ENCODE measurements at places on chromosomes 3 and 15.

DNA sequence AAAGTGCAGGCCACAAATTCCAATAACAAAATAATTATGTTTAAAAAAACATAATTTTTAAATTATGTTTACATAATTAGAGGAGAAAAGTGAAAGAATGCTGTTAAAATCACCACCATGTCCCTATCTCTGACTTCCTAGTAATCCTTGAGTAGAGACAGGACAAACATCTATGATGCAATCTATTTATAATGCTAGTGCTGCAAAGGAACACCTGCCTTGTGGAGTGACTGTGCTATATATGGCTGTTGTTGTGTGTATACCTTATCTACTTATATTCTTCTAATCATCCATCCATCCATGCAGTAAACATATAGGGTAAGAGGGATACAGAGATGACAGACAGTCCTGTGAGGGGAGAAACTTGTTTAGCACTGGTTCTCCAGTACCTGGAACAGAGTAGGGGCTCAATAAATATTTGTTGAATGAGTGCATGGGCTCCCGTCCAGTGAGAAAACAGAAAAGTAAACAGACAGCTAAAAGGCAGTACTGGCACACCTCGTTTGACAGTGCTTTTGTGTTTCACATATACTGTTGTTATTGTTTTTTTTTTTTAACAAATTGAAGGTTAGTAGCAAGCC is 229.3 kb upstream of the UBE2E1 start:
- peak; percentile 81 for DNase-seq

DNA sequence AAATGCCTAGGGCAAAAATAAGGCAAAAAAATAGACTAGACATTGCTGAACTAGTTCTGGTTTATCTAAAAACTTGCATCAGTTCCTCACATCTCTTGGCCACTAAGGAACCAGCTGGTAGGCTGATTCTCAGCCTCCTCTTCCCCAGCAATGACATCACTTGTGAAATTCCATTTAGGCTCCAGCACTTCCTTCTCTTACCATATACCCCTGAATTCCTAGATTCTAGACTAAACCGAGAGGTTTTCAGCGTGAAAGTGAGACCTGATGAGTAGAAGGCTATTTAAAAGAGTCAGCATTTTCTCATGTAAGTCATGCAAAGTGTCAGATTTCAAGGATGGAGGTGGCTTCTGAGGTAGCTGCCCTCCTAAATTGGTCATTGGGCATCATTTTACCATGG is 247.1 kb upstream of the CDIN1 start:
- no peak for DNase-seq

DNA sequence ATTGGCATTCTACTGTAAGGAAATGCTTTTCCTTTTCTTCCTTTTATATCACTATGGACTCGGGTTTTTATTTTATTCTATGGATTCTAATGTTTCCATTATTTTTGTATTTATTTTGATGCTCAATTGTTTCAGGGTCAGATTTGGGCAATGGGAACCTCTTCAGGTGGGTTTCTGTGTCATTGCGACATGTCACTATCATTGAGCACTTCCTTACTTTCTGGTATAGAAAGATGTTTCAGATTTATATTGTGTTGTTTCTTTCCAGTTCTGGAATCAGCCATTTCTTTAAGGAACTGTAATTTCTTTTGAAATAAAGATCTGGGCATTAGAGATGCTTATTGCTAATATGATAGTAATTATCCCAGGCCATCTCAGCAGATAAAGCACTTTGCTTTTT is 21.8 kb downstream of the GALK2 start:
- DNase-seq = no peak

GRCh38 chr3:60770532-60770931 is 480.7 kb downstream of the FHIT start:
- DNase-seq = no peak

- DNase-seq = no peak
Observed at GRCh38 chr3:79040701-79041100, 727.1 kb downstream of the ROBO1 start.

GRCh38 chr3:127066635-127067034 is 83.7 kb downstream of the PLXNA1 start:
- DNase-seq = no peak

- no peak for DNase-seq
Observed at GRCh38 chr3:69403454-69403853, 17.6 kb upstream of the FRMD4B start.

GRCh38 chr3:40584625-40585189 is 59.9 kb downstream of the ZNF621 start:
- DNase-seq = no peak

DNA sequence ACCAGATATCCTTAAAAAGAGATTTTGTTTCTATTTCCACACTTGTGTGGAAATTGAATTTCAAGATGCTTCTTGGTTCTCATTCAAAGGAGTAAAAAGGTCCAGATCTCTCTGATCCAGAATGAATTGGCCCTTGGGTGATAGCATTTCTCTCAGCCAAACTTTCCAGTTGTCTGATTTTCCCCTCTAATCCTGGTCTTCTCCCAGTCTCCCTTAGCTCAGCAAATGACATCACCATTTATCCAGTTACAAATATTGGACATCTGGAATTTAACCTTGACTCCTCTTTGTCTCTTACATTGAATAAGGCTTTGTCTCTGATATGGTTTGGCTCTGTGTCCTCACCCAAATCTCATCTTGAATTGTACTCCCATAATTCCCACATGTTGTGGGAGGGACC is 10.2 kb upstream of the FGF7 start:
- no peak for DNase-seq

DNA sequence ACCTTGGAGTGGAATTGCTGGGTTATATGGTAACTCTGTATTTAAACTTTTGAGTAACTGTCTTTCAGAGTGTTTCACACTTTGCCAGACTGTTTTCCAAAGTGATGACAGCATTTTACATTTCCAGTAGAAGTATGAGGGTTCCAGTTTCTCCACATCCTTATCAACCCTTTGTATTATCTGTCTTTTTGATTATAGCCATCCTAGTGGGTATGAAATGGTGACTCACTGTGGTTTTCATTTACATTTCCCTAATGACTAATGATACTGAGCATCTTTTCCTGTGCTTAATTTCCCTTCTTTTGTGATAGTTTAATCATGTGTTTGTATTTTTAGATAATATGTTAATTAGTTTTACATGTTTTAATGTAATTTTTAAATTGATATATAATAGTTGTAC is 138.1 kb upstream of the DAZL start:
- DNase-seq = no peak

DNA sequence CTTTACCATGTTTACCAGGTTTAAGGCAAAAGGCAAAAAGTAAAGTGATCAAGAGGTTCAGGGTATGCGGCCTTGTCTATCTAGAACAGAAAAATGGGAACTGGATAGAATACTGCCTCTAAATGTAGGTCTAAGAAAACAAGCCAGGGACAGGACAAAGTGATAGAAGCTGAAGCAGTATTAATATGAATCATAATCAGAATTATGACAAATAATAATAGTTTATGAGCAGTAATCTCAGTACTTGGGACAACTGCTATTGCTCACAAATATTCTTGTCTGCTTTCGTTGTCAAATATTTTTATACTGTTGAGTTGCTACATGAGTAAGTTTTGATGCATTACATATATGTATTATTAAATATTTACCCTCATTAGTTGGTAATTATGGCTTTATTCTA is 356.9 kb upstream of the RBMS3 start:
- DNase-seq = no peak

DNA sequence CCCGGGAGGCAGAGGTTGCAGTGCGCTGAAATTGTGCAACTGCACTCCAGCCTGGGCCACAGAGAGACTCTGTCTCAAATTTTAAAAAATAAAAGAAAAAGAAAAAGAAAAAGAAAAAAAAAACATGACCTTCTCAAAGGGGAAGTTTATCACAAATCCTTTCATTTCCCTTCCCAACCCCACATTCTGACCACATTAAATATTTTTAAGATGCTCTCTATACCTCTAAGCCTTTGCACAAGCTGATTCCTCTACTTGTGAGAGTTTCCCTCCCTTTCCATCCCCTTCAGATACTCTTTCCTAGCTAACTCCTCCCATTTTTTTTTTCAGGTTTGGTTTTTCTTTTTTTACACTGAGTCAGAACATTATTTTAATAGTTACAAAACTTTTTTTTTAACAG is 4.0 kb downstream of the HIGD1A start:
- no peak for DNase-seq

DNA sequence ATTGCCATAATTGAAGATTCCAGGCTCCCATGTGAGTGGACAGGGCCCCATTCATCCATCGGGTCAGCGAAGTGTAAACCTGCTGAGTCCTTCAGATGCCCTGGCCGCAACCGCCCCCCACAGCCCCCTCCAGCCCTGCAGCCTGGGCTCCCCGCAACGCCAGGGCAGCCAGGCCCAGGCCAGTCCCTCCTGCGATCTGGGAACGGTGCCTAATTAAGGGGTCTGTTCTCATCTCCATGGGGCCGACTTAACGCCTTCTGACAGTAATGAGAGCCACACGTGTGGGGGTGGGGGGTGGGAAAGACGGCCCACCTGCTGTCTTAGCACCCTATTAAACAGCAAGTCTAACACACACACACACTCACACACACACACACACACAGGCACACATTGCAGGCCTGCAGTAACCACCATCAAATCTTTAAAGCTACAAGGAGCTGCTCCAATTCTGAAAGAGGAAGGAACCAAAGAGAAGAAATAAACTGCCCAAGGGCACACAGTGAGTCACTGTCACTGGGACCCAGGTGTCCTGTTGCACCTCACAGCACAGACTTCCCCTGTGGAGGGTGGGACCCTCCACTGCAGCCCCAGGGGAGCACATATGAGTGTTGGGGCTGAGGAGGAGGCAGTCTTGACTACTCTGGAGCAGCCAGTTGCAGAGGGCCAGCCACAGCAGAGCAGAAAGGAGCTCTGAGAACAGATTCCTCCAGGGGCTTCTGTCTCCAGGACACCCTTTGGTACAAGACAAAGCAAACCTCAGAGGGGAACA is 31.8 kb upstream of the HES1 start:
- no peak for DNase-seq

GRCh38 chr15:90660195-90660998 is 56.7 kb upstream of the BLM start:
- DNase-seq = no peak

GRCh38 chr3:72442759-72443158 is 405.5 kb downstream of the SHQ1 start:
- no peak for DNase-seq

DNA sequence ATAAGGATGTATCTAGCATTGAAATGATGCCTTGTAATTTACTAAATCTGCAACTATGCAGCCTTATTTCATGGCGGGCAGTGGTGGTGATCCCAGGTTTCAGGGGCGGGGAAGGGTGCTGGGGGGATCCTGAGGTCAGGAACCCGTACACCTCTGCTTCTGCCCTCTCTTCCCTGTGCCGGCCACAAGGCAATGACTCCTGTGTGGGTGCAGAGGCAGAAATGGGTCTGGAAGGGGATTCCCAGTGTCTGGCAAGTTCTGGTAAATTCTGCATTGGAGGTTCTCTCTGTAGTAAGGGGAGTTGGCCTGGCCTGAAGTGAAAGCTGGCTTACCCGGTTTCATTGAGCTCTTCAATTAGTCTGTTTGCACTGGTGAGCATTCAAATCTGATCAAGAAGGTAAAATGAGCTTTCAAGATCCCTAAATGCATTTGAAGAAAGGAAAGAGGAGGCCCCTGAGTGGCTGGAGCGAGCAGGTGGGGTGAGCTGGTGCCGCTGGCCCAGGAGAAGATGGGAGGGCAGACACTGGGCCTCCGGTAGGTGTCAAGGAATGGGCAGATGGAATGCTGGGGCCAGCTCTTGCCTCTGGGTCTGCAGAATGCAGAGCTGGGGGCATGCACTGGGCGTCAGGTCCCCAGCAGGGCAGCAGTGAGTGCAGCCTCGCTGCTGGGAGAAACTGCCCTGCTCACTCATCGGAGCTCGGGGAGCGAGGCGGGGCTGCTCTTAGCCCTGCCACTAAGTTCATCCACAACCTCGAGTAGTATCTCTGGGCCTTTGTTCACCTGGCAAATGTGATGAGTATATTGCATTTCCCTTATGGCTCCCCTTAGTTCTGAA is 13.7 kb downstream of the NRROS start:
- no peak for DNase-seq
